ENCODE measurements at places on chromosomes 2 and 18. TPM values are rescaled to one million over a fixed set of nuclear protein-coding genes. Genes with fewer than 3 reads are reported as not detected.

SP5 gene
- total RNA-seq: 0.44 TPM

FSHR gene
- total RNA-seq: not detected

GPR17 gene
- 0.16 TPM for total RNA-seq

RAB6C gene
- 0.16 TPM for total RNA-seq

TRIM43 gene
- not detected for total RNA-seq

D2HGDH gene
- 17.8 TPM for total RNA-seq
